Kidney (tissue), 22 donors: ENCODE measurements at places on chromosomes 7 and 10. TPM values are rescaled to one million over a fixed set of nuclear protein-coding genes. Genes with fewer than 3 reads are reported as not detected.

DNA sequence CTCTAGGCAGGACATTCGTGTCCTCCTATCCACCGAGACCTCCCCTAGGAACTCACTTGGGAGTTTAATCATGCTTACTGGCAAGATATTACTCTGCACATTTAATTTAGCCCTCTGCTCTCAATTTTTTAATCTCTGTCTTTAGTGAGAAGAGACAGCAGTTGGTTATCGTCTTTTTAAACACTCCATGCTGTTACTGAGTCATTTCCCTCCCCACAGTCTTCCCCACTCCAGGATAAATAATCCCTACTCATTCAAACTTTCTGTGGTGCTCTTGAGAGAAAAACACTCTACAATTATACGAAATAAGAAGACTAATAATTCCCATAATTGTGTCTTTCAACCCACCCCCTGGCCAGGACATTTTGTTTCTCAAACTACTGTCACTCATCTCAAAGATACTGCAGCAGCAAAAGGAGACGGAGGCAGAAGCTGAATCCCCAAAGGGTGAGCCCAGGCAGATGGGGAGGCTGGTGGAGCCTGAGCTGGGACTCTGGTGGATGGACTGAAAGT is 84.2 kb downstream of the ANK3 start:
- DNase-seq, result no peak

DNA sequence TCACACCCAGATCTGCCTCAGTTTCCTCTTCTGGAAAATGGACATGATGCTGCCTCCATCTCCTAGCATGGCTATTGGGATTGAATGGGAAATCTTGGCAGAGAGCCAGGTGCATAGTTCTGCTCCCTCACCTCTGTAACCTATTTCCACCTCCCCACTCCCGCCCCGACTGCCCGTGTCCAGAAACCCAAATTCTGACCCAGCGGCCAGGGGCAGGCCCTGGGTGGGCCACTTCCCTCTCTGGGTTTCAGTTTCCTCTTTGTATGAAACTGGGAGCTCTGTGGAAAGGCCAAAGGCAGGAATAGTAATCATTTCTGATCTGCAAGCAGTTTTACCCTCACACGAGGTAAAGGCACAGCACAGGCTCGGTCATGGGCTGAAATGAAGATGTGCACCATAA is 74.1 kb upstream of the DUSP5 start:
- no peak for DNase-seq

- no peak for DNase-seq
These were observed 286 bp downstream of the DGKI start for GRCh38 chr7:137846549-137846826.

DNA sequence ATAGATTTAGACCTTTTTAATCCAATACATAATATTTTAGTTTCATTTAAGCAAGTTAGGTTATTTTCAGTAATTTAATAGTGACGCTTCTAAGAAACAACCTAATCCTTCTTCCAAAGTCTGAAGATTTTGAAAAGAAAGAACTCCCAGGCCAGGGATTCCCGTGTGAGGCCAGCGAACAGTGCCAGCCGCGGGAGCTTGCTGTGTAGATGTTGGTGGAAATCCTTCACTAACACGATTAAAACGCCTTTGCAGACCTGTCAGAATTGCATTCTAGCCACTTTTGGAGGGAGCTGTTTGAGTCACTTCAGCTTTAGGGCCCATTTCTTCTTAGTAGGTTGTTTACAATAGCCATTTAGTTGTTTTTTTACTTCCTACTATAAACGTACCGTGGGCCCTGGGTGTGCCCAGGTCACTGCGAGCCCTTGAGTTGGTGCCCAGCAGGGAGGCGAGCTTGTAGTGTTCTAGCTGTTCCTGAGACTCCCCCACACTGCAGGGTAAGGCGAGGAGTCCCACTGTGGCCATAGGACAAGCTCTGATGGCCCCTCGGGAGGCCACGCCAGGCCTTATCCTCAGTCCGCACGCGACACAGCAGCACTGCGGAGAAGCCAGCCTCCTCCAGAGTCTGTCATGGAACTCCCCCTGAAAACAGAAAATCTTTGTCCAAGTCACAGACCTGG is 32.3 kb downstream of the PPP2R2D start:
- DNase-seq, result no peak

- peak; percentile 79 for DNase-seq
These were observed at the start of gene SLC16A12 for GRCh38 chr10:89535171-89536012. TSS of gene SLC16A12 (minus strand) at chr10:89535594. CDS start at chr10:89462578, 73,016 bp downstream.

DNA sequence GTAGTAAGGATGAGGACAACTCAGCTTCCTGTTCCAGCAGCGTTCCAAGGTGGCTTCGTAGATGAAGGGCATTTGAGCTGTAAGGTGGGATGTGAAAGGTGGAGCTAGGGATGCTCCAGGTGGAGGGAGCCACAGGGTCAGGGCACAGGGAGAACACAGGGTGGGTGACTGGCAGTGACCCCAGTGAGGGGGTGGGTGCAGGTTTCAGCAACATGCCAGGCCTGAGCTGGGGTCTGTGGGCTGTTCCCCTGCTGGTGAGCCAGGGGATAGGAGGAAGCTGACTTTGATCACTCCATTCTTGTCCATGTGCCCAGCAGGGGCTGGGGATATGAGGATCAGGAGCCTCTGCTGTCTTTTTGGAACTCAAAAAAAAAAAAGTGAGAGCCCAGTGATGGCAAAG is 33.2 kb downstream of the CDH23 start:
- no peak for DNase-seq

DNA sequence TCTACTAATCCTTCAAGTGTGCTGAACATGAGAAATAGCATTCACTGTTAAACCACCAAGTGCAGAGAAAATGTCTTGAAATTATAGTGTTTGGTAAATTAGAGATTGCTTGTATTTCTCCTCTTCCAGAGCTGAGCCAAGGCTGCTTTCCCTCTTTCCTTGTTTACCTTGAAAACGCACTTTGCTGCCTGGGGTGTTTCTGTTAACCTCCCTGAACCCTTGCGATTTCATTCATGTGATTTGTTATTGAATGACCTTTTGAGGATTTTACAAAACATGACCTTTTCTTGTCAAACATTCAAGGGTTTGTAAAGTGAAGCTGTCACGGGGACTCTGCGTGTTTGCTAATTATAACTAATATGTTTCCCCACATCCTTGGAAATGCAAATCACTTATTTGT is 169.4 kb downstream of the LRMDA start:
- no peak for DNase-seq

- no peak for DNase-seq
These were observed 38.3 kb downstream of the EPHB4 start for GRCh38 chr7:100789055-100789454.

DNA sequence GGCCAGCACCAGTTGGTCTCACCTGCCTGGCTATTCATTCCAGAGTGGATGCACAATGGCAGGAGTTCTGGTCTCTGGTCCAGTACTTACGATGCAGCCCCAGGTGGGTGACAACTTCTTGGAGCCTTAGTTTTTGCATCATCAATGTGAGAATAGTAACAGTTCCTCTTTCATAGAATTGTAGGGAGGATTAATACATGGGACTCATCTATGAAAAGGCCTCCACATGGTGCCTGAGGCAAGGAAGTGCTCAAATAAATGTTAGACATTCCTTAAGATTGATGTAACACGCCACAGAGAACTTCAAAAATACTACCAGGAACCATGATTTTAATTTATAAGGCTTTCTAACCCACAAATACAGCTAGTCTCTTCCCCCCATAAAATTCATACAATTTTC is 120.1 kb upstream of the CHST15 start:
- DNase-seq, result no peak

GRCh38 chr7:155341463-155341983 is 43.8 kb downstream of the INSIG1 start:
- no peak for DNase-seq

GRCh38 chr7:69600710-69601519 is 2.6 kb downstream of the AUTS2 start:
- DNase-seq, result no peak

GRCh38 chr7:142513178-142513955 is 235.9 kb upstream of the PRSS1 start:
- no peak for DNase-seq

DNA sequence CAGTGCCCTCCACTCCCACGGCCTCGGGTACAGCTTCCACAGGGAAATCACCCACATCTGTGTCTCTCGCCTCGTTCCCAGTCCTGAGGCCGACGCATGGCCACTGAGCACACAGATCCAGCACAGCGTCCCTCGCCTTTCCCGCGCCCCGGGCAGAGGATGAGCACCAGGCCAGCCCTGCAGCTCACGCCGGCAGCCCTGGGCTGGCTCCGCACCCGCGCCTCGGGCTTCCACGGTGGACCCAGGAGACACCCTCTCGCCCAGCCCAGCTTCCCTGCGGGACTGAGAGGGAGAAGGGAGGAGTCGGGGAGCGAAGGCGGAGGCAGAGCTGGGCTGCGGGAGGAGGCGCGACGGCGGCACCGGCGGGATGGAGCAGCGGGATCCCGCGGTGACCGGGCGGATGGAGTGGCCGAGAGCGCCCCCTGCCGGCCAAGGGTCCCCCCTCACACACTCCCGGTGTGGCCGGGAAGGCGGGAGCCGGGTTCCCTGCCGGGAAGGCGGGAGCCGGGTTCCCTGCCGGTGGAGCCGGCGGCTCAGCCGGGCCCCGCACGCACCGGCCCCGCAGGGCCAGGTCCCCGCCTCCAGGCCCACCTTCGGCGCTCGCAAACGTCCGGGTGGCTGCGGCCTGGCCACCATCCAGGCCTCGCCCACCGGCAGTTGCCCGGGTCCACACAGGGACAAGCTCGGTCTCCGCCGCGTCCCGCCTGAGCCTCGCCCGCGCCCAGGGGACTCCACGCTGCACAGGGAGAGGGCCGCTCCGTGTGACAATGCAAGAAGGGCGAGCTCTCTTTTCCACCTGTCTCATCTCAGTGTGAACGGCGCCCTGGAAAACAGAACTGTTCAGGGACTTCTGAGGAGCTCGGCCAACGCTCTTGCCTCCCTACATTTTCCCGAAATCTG is 110.3 kb upstream of the LANCL2 start:
- DNase-seq, result peak; percentile 93

- DNase-seq, result peak; percentile 64
These were observed 72.5 kb upstream of the NKX6-2 start for GRCh38 chr10:132858121-132859081.

GRCh38 chr10:110548002-110548401 is 19.5 kb upstream of the SMC3 start:
- DNase-seq, result no peak

- no peak for DNase-seq
These were observed 6.0 kb upstream of the ZRANB1 start for GRCh38 chr10:124935946-124936345.

- DNase-seq, result peak; percentile 87
These were observed 150.4 kb downstream of the MAD1L1 start for GRCh38 chr7:2082139-2082998.

DNA sequence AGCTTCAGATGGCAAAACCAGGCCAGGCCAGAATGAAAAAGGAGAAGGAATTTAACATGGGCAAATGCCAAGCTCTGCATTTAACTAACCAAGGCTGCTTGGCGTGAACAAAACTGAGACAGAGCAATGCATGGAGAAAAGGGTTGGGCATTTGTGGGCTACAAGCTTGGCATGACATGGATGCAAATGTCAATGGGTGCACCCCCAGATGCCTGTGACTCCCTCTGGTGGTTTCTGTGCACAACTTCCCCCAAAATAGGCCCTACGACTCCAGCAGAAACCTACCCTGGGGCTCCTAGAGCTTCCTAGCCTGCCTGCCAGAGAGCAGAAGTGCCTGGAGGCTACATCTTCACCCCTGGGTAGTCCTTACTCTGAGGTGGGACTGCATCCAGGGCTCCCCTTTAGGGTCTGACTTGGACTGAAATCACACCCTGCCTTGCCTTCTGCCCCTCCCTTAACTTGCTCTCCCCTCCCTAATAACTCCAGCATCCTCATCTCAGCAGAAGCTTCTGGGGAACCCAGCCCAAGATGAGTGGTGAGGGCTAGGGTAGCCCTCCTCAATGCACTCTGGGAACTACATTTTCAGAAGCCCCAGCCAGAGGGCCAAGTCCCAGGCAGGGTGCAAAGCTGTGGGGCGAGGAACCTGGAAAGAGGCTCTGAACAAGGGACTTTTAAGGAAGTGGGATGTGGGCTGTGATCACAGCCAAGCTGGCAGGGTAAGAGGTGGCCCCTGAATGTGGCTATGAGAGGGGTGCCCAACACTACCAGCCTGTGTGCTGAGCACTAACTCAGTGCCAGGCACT is 11.3 kb downstream of the GPRIN2 start:
- peak; percentile 45 for DNase-seq

- no peak for DNase-seq
These were observed 155.9 kb upstream of the MDFIC start for GRCh38 chr7:114766041-114766356.

- DNase-seq, result no peak
These were observed 25.8 kb downstream of the UBE2D4 start for GRCh38 chr7:43952028-43952427.

- DNase-seq, result no peak
These were observed 38.6 kb downstream of the FZD1 start for GRCh38 chr7:91302794-91303193.

DNA sequence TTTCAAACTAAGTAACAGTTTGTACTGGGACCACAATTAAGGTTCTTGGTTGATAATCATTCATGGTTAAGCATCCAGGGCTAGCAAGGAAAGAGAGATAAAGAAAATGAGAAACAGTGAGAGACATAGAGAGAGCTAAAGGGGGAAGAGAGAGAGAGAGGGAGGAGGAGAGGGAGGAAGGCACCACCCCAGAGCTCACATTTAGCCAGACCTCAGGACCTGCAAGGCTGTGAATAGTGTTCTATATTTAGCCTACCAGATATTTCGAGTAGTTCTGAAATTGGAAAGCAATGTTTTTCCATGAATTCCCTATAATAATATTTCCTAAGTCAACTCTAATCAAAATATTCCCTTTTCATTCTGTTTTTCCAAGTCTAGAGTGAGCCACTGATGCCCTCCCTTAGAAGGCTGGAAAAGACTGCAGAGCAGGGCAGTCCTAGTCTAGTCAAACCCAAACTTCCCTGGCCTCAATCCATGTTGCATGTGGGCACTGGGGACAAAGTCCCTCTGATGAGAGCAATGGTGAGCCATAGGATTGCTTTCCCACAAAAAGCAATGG is 119.4 kb upstream of the INHBA start:
- DNase-seq, result no peak

GRCh38 chr10:30183055-30183402 is 123.6 kb upstream of the JCAD start:
- DNase-seq, result no peak

GRCh38 chr7:123115331-123115730 is 84.4 kb downstream of the SLC13A1 start:
- DNase-seq, result no peak

The TBX20 gene
- total RNA-seq, result not detected

The UCMA gene
- not detected for total RNA-seq

The MBL2 gene
- not detected for total RNA-seq

The ERVW-1 gene
- total RNA-seq, result not detected

The ABCB8 gene
- total RNA-seq, result 36.0 TPM

The PDE1C gene
- total RNA-seq, result 5.5 TPM

The KCND2 gene
- total RNA-seq, result 0.19 TPM

The STARD3NL gene
- total RNA-seq, result 41.0 TPM

The IL2RA gene
- total RNA-seq, result 11.9 TPM
